ENCODE measurements at places on chromosomes 7 and 10.

- no peak for DNase-seq
Measured at GRCh38 chr7:41252957-41253356, 449.9 kb downstream of the INHBA start.

DNA sequence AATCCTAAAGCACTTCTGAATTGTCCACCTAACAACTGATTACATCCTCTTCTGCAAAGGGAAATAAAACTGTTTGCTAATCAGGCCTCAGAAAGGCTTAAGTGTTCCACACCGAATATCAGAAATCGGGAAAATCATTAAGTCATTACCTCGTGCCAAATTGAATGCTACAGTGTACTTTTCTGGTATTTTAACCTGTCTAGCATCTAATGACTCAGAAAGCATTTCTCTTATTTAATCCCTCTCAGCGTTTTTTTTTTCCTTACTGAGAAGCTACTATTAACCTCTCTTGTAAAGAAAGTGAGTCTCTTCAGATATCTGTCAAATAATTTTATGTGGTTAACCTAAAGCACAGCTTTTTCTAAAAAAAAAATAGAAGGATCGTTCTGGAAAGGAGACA, 28.6 kb downstream of the VIM start:
- DNase-seq = no peak

DNA sequence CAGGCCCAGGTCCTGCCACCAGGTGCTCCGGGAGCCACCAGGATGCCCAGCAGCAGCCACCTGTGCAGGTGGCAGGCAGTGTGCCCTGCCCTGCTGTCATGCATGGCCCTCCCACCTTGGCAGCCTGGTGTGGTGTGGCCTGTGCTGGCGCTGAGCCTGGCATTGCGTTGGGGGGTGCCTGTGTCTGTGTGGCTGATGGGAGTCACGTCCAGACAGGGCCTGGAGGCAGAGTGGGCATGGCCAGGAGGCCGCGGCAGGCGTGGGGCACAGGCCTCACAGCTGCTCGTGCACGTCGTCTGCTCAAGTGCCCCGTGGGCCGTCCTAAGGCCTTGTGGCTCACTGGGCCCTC, 8.7 kb downstream of the TTYH3 start:
- DNase-seq = no peak

- peak; percentile 72 for DNase-seq
Measured at GRCh38 chr7:1044189-1045068, at the start of gene GPR146. TSS of gene GPR146 (plus strand) at chr7:1044546. CDS start at chr7:1057516, 12,970 bp downstream.

- DNase-seq = no peak
Measured at GRCh38 chr7:123492485-123492884, 41.9 kb downstream of the IQUB start.

GRCh38 chr10:85222300-85222699, 893.9 kb downstream of the CCSER2 start:
- no peak for DNase-seq

- DNase-seq = no peak
Measured at GRCh38 chr7:40329601-40330153, 194.9 kb downstream of the SUGCT start.
